Hypothalamus (tissue), 51 donors: ENCODE measurements at places on chromosomes 7 and 10.

- DNase-seq: no peak
Measured at GRCh38 chr7:18536486-18536885, 40.9 kb downstream of the HDAC9 start.

DNA sequence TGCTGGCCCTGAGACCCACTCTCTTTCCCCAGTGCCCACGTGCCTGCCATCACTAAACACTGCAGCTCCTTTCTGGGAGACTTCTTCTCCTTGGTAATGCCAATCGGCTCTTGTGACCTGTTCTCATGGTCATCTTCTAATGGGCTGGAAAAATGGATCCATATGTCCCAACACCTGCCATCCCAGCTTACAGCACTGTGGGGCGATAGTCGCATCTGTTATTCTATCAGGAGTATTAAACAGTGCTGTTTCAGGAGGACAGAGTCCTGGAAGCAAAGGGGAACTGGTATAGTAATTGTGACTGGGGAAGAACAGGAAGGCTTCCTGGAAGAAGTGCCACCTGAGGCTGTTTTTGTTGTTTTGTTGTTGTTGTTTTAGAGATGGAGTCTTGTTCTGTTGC lies 411.2 kb downstream of the GLRX3 start:
- no peak for DNase-seq

DNA sequence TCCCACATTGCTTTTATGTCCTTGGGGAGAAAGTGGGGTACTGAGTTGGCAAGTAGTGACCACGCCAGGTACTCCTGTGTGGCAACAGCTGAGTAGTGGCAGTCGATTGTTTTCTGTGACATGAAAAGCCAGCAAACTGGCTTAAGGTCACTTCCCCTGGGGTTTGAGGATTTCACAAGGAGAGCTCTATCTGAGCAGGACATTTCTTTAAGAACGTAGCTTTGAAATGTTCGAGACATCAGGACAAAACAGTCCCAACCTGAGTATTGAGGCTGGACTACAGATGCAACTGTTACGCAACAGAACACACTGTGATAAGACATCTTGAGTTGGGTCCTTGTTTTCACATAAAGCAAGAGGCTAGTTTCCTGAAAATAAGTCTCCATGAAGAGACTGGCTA lies 146.7 kb upstream of the KLF14 start:
- no peak for DNase-seq

DNA sequence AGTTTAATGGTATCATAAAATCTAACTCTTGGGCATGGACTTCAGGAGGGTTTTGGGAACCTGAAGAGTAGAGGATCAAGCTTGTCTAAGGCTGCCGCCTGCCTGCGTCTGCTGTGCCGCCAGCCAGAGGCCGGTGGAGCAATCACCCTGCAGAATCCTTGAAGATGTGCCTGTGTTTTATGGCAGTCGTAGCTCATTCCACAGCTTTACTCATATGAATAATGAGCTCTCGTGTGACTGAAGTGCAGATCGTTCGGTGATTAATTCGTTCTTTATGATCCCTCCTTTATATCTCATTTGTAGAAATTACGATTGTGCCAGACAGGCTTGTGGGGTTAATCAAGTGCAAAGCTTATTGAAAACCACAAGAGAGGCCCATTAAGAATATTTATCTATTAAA lies 100.8 kb downstream of the ACTR3B start:
- no peak for DNase-seq

DNA sequence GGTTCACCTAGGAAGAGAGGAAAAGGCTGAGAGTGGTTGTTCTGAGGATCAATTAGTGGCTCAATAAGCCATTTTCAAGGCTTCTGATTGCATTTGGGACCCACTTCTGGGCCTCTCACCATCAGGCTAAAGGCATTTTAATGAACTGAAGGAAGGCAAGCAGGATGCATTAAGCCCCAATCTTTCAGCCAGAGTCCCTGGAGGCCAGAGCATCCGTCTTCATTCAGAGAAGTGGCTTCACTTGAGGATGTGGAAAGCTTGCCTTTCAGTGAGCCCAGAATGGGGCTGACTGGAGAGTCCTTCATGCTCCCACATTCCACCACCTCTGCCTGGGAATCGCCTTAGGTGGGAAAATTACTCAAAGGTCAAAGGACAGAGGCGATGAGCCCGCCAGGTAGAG lies 41.8 kb downstream of the COL17A1 start:
- no peak for DNase-seq

DNA sequence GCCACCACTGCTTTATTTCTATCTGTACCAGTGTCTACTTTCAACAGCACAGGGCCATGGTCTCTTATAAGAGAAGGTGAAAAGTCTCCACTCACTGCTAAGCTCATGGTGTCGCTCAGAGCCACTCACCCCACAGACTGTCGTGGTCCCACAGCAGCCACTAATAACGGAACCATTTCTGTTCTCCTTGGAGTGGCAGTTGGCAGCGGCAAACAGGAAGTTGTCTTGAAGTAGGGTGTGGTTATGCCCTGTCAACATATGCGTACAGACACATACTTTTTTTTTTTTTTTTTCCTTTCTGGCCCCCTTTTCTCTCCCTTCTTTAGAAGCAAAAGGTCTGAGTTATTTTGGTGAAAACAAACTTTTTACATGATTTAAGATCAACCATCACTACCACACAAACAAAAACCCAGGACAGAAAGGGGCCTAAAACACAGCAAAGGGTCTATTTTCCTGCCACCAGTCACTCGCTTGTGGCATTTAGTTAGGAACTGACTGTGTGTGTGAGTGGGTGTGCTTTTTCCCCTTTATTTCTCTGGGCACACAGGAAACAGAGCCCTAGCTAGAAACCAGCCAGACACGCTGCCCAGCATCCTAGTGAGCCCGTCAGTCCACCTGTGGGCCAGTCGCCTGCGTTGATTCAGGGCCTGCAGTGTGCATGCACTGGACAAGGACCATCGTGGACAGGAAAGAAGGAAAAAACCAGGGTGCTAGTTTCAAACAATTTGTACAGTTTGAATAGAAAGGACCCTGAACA lies 96.7 kb upstream of the EFCAB10 start:
- no peak for DNase-seq

DNA sequence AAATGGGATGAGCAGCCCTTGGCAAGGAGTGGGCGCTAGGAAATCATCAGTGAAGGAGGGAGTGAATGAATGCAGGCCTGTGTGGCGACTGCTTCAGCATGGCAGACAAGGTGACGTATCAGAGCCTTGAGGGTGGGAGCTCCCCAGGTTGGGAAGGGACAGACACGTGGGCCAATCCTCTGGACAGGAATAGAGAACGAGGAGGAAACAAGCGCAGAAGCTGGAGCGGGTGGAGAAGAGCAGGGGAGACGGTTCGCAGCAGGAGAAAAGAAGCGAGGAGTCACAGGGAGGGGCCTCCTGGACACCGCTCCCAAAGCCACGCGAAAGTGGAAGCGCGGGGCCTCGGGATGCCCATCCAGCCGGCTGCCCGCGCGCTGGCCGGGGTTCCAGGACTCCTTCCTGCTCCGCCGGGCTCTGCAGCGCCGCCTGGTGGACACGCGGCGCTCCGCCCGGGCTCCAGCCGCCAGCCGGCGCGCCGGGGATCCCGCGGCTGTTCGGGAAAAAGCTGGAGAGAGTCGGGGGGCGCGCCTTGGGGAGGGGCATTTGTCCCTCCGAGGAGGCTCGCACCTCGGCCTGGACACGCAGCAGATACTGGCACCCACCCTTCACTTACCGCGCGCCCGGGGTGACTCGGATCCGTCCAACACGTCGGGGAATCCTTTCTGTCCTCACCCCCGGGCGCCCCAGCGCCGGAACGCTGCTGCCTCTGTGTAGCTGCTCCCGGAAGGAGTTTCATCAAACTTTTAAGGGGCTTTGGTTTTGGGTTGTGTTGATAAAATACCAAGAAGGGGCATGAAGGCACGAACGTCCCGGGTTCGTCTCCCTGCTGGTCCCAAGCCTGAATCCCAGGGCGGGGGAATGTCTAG lies 6.3 kb downstream of the ZNF503 start:
- peak; percentile 55 for DNase-seq

- no peak for DNase-seq
Measured at GRCh38 chr7:97025983-97026714, 1.5 kb upstream of the DLX5 start.

DNA sequence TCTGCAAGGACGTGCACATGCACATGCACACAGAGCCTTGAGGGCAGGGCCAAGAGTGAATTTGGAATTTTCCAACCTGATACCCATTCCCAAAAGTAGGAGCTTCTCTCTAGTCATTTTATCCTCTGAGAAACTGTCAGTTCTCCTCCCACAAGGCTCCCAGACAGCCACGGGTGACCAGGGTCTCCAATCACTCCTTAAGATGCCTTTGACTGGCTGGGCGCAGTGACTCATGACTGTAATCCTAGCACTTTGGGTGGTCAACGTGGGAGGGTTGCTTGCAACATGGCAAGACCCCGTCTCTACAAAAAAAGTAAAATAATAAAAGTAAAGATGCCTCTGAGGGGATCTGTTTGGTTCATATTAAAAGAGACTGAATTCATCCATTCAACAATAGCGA lies 13.2 kb downstream of the SCD start:
- DNase-seq: no peak

GRCh38 chr10:104487794-104488438 lies 134.3 kb downstream of the CFAP58 start:
- DNase-seq: peak; percentile 48

GRCh38 chr10:93006435-93007039 lies 54.1 kb upstream of the CYP26C1 start:
- no peak for DNase-seq

GRCh38 chr7:135980665-135981180 lies 3.6 kb upstream of the MTPN start:
- DNase-seq: no peak

DNA sequence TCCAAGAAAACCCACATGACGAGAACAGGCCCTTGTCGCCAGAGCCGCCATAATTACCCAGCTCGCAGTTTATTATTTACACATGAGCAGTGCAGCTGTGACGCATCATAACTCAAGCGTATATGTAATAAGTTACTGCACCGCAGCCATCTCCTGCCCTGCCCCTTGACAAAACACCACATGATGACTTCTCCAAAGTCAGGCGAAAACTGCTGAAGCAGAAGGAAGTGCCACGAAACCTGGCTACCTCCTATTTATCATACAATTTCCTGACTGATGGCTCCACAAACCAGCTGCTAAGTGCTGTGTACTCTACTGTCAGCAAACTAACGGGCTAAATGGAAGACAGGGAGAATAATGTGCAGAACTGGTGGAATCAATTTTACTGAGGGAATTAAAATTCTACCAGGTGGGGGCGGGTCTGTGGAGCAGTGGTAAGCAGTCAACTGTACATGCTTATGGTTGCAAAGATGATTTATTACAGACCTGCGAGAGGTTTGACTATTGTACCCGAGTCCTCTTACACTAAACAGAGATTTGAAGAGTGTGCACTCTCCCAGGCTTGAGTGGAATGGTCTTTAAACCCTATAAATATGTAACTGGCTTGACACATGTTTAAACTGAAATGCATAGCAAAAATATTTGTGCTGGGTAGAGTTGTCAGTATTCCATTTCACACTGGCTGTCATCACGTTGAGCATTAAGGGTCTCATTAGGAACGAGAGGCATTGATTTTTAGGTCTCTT lies 156.0 kb downstream of the GLI3 start:
- no peak for DNase-seq

GRCh38 chr10:91296471-91296870 lies 76.0 kb downstream of the PCGF5 start:
- no peak for DNase-seq

DNA sequence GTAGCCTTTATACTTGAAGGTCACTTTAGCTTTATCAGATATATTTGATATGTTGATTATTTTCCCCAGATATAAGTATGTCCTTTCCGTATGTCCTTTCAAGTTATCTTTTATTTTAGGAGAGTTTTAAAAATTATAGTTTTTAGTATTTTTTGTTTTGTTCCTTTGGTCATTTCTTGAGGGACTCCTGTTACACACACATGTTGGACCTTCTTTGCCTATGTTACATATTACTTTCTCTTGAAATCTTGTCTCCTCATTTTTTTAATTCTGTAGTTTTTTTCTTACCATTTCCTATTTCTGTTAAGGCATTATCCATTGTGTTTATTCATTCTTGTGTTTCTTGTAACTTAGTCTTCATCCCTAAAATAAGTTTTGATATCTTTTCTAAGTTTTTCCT lies 23.9 kb downstream of the GLCCI1 start:
- no peak for DNase-seq

DNA sequence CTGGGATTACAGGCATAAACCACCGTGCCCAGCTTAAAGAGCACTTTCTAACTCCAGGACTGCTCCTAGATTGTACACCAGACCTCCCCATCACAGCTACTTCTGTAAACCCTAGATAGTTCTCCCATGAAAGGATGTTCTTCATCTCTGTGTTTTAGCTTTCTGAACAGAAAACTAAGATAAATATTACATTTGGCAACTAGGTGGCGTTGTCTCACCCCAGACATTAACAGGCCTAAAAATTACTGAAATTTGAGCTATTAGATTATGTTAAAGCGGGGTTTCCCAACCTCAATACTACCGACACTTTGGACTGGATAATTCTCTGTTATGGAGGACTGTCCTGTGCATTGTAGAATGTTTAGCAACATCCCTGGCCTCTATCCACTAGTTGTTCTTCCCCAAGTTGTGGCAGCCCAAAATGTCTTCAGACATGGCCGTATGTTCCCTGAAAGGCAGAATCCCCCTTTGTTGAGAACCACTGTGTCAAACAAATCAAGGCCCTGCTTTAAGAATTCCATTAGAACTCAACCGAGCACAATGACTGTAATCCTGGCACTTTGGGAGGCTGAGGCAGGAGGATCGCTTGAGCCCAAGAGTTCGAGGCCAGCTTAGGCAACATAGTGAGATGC lies 19.1 kb downstream of the ATOH7 start:
- DNase-seq: no peak

DNA sequence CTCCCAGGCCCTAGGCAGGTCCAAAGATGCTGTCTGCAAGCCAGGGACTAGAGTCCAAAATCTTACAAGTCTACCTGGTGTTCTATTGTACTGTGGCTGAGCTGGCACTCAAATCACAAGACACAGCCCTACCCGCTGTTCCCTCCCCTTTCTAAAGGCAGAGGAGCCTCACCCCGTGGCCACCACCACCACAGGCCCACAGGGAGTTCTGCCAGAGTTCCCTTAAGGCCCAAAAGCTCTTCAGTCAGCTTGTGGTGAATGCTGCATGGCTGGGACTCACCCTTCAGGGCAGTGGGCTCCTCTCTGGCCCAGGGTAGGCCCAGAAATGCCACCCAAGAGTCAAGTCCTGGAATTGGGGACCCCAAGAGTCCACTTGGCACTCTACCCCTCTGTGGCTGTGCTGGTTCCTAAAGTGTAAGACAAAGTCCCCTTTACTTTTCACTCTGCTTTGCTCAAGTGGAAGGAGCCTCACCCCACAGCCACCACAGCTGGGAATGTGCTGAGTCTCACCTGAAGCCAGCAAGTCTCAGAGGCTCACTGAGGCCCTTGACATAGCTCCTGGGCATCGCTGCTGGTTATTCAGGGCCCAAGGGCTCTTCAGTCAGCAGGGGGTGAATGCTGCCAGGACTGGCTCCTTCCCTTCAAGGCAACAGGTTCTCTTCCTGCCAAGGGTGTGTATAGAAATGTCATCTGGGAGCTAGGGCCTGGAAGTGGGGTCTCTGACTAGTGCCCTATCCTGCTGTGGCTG lies 48.8 kb upstream of the PSAP start:
- no peak for DNase-seq
